ENCODE measurements at places on chromosomes 2 and 18.

- no peak for DNase-seq
These were observed 282.5 kb upstream of the CWC22 start for GRCh38 chr2:180289627-180290026.

DNA sequence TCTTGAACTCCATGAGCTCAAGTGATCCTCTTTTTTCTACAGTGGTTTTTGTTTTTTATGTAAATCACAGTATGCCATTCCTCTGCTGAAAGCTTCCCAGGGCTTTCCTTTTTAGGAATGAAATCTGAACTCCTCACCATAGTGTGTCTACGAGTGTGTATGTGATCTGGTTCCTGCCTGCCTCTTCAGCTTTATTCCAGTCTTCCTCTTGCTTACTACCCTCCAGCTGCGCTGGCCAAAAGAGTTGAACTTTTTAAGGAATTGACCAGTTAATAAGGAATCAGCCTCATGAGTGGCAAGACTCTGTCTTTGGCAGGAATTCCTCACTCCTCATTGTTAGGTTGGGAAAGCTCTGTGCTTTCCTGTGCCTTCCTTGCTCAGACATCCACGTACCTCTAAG, 4.0 kb downstream of the CCT7 start:
- DNase-seq = no peak

- no peak for DNase-seq
These were observed 82.3 kb upstream of the LDLRAD4 start for GRCh38 chr18:13136056-13136903.

DNA sequence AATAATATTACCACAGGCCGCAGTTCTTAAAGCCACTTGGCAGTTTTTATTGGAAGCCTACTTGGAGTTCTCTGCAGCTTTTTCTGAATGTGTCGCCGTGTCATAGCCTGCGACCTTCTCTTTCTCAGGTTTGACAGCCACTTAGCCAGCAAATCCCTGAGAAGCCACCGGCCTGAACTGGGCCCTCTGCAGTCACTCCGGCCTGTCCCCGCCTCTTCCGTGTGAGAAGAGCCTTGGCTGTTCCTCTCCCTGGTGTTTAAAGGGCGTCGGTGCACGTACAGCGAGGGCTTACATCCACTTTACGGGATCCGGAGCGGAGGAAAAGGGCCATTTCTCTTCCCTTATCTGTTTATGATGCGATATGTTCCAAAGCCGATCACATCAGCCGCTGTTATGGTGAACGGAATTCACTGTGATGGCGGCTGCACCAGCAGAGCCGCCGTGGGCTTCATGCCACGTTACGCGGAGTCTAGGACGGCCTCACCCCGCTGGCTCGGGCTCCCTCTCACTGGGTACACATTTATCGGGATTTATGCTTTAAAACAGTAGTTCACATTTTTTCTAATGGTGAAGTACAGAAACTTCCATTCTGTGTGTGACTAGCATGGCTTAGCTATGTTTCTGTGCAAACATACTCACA, 66.8 kb downstream of the GBX2 start:
- DNase-seq = no peak

DNA sequence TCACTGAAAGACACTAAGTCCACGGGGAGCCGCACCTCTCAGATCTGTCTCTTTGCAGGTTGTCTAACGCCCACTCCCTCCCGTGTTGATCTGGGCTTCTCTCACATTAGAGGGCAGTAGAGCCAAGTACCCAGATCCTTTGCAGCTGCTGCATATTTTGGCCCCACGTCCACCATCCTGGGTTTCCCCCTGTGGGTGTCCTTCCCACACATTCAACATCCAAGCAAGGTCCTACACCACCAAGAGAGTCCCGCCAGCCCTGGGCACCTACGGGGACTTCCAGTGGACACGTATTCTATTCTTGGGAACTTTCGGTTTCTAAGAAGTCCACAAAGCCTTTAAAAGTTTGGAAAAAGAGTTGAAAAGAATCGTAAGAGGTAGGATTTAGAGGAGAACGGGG, 116.6 kb downstream of the ATL2 start:
- no peak for DNase-seq

DNA sequence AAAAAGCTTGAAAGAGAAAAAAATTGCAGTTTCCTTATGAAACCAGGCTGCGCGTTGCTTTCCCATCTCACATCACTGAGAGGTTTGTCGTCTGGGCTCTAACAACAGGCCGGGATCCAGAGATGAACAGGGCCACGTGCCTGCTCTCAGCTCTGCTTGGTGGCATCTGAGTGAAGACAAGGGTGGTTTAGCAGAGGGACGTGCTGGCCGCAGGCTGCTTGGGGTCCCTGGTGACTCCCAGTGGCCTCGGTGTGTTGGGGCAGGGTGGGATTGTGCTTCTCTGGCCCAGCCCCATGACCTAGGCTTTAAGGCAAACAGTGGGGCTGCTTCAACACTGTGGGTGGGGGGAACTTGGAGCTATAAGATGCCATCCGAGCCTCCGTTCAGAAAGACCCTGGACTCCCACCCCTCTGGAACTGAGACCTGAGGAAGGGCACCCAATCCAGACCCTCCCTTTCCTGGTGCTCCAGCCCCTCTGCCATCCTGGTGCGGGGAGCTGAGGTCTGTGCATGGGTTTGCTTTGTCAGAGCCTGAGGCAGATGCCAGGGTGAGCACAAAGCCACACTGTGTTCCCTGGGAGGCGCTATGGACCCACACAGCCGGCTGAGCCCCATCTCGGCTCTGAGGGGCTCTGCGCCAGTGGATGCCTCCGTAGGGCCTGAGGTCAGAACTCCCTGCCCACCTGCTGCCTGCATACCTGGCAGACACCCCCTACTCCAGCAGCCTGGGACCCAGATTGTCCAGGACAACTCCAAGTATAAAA, 18.4 kb upstream of the HPCAL1 start:
- DNase-seq = no peak

DNA sequence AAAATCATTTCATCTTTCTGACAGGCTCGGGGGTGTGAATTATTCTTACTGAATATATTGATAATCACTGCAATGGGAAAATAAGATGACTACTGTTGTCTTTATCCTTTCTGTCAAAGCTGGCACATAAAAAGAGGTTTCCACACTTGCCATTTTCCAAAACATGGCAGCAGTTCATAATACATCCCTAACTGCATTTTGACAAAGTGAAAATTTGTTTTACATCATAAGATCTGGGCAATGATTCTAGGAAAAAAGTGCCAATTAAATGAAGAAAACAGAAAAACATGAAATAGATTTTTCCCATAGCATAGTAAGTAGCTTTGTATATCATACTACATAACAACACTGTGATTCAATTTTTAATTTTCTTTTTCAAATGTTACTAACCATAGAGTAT, 65.4 kb downstream of the ERBB4 start:
- no peak for DNase-seq

- DNase-seq = no peak
These were observed 64.4 kb upstream of the RAPH1 start for GRCh38 chr2:203599509-203599908.

DNA sequence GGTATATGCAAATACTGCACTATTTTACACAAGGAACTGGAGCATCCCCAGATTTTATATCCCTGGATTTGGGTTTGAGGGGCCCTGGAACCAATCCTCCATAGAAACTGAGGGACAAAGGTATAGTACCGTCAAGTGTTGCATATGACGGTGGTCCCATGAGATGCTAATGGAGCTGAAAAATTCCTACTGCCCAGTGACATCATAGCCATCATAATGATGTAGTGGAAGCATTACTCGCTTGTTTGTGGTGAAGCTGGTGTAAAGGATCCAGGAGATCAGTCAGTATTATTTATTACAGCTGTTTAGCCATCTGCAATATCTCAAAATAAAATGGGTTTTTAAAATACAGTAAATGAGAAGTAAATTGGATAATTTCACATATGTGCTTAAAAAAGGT, 496.6 kb upstream of the HS6ST1 start:
- no peak for DNase-seq

DNA sequence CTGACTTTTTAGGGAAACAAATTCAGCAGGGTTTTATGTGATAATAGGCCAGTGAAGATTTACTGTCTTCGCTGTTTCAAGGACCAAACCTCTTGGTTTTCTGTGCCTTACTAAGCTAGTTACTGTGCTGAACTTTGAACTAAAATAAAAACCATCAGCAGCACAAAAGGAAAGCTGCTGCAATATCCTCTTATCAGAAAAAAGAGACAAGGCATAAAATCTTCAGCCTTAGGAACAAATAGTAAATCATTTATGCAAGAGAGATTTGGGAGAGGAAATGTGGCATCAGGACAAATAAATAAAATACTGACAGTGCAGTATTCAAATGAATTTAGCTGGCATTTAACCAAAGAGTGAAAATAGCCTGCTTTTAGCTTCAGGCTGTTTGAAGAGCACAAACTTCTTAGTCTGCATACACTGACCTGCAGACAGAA, 64.1 kb upstream of the EHBP1 start:
- no peak for DNase-seq

GRCh38 chr2:5353565-5353964, 338.6 kb upstream of the SOX11 start:
- no peak for DNase-seq

DNA sequence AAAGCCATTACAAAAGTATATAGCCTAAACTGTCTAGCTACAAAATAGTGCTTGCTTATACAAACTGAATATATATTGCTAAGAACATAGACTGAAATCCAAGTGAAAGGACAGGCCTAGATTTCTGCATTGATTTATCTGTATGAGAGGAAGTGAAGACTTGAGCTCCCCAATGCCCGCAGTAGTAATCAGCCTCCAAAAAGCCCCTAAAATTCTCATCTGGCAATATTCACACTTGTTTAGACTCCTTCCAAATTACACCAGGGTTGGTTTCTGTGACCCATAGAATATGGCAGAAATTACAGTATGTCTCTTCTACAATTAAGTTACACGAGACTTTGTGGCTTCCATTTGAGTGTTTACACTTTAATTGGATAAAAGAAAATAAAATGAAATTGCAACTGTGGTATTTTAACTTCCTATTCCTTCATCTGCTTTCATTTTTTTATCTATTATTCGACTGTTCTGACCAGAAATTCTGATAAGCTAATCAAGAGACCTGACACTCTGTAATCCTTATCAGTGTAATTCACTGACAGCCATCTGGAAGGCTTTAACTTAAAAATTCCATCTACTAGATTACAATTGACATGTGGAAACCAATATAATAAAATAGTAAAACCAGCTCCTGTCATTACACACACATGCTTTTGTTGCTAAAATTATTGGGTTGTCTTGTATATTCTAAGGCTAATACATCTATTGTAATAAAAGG, 21.1 kb downstream of the ABCB11 start:
- DNase-seq = no peak

DNA sequence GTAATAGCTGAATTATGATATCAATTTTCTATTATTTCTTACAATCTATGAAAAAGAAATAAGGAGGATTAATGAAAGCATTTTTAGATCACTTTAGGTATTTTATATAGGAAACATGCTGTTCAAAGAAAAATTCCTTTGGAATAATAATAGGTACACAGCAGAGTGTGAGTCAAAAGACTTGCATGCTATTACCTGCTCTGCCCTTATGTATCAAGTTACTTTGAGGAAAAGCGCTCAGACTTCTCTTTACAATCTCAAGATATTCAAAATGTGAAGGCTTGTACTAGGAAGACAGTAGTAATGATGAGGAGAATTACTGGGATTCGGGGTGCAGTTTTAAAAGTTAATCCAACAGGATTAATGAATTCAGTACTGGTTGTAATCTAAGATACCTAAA, 29.1 kb upstream of the RNU4ATAC start:
- DNase-seq = no peak
